ENCODE measurements at places on chromosomes 16 and 17.

DNA sequence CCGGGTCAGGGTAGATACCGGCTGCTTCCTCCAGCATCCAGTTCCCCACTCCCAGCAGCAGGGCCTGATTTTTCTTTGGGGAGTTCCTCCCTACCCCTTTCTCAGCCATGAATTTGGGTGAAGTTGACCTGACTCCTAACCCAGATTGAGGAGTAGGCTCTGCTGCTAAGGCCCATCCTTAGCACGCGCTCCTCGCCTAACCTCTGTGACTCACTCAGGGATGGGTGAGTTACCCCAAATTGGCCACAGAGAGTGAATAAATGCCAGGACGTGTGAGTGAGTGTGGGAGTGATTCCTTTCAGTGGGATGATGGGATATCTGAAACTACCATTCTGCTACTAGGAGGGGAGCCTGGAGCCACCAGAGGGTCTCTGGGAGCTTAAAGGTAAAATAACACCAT is 28.9 kb upstream of the ABCC12 start:
- DNase-seq: no peak

- DNase-seq: no peak
Measured at GRCh38 chr17:39951924-39952679, 10.7 kb upstream of the GSDMA start.

GRCh38 chr16:50299508-50300105 is 33.3 kb downstream of the ADCY7 start:
- DNase-seq: no peak

DNA sequence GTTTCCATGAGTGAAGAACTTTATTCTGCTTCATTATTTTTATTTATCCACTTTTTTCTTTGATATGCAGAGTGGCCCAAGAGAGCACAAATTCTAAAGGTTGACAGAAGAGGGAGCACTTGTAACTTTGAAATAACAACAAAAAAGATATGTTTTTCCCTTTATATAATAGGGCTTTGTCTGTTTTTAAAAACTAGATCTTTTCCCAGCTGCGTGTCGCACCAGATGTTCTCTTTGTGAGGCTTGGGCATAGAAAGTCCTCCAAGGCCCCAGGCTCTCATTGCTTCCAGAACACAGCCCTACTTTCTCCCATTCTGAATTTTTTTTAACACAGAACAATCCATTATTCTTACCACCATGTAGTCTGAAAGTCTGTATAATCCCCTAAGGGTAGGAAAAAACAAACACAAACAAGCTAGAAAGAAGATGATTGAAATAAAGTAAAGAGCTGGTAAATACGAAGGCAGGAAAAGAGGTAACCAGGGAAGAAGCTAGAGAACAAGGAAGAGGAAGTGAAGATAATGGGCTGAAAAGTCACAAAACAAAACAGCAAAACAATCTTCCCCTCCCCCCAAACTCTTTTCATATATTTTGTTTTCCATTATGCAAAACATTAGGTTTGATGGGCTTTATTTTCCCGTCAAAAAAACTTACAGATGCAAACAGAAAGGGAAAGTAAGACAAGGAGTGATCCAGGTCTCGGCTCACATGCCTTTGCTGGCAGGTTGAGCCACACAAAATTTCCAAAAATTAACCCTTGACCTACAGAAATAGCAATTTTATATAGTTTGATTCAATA is 160.4 kb downstream of the ABCA8 start:
- DNase-seq: no peak

- DNase-seq: no peak
Measured at GRCh38 chr16:26606381-26607150, 460.2 kb upstream of the C16orf82 start.

DNA sequence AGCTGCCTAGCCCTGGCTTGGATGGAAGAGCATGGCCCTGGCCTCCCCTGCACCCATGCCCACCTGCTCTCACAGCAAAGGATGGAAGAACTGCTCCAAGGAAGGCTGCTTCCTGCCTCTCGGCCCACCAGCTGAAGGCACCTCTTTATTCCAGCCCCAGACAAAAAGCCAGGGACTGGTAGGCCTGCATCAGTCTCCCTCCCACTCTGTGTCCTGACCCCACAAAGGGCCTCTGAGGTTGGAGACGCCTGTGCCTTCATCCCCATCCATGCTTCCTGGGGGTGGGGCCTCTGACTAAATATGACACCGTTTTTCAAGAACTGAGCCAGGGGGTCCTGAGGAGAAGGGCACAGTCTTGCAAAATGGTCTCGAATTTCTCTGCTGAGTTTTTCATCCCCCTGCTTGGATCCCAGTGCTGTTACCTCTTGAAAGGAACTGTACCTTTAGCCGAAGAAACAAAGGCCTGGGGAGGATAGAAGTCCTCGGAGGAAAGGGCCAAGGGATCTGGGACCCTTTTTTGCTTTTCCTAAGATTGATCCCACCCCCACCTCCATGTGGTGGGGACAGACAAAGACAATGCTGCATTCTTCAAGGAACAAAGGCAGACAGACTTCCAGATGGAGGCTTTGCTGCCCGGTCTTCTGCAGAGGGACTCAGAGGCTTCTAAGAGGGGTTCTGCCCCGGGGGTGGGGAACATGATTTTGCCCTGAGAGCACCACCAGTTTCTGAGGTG is 5.2 kb downstream of the C17orf50 start:
- no peak for DNase-seq

DNA sequence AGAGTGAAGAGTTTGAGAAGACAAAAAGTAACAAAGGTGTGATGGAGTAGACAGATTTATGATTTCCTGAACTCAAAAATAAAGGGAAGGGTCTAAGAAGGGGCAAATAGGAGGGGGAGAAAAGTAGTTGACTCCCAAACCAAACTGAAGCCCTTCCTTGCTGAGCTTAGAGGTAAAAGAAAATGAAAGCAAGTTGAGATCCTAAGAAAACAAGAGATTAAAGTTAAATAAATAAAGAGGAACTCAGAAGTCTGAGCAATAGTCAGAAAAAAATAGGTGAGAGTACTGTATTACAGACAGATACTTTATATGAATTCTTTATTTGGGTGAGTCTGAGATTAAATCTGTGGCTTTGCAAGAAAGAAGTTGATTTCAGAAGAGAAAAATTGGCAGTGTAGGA is 3.3 kb upstream of the PSMD12 start:
- no peak for DNase-seq

GRCh38 chr16:11058832-11059231 is 114.5 kb downstream of the CLEC16A start:
- no peak for DNase-seq
